H9 (cell line): ENCODE measurements at places on chromosomes 2 and 18.

- no peak overlapping the region for H3K27ac ChIP-seq
- H3K36me3 ChIP-seq, result peaks cover 20% of the 10 kb centered on the region
- H3K27me3 ChIP-seq, result no peaks in the 10 kb centered on the region
- DNase-seq, result no peak
Observed at GRCh38 chr2:85183076-85183475, 49.9 kb downstream of the TCF7L1 start.

- DNase-seq, result no peak
- H3K4me3 ChIP-seq, result no peak overlapping the region
- H3K36me3 ChIP-seq, result no peaks in the 10 kb centered on the region
- H3K4me1 ChIP-seq, result no peaks in the 10 kb centered on the region
- H3K27me3 ChIP-seq, result no peaks in the 10 kb centered on the region
- H3K27ac ChIP-seq, result no peak overlapping the region
Observed at GRCh38 chr18:68181956-68182355, 533.0 kb downstream of the TMX3 start.

DNA sequence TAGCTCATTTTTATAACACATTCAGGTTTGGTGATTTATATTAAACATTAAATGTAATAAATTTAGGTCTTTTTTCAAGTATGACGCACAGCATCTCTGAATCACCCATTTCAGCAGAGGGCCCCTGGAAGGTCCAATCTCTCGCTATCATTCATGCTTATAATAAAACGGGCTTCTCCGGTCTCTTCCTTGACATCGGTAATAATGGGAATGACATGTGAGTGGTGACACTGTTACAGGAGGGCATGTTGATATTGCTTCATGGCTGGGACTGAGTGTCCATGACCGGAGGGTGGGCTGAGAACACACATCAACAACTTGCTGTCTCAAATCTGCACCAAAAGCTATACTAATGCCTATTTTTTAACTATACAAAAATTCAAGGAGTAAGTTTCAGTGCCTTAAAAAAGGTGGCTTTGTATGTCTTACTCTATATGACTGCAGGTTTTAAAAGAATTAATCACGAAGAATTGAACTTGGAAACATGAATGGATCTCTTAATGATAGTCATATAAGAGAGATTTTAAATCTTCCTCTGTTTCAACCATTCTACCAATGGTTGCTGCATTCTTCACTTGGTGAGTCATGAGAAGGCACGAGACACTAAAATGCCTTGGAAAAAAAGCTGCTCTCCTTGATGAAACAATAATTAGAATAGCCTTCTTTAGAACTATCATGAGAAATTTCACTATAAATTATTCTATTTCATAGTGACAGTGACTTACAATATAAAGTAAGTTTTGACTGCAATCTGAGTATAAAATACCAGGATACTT lies 101.9 kb upstream of the NRP2 start:
- no peaks in the 10 kb centered on the region for H3K27me3 ChIP-seq
- H3K4me1 ChIP-seq, result no peaks in the 10 kb centered on the region
- H3K4me3 ChIP-seq, result no peak overlapping the region
- no peak overlapping the region for H3K27ac ChIP-seq

DNA sequence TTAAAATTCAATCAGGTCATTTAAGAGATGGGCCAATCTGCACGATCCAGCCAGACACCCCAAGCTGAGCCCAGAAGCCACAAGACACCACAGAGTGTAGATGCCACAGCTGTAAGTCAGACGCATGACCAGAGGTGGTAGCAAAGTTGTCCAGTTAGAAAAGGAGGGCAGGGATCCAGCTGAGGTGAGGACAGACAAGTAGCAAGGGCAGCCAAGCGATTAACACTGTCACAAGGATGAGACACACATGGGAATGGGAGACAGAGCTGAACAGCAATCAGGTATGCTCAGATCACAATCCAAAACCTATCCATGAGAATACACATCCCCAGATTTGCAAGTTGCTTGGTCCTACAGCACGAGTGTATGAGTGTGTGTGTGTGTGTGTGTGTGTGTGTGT lies 143.4 kb upstream of the STK17B start:
- H3K4me3 ChIP-seq, result no peak overlapping the region
- H3K27ac ChIP-seq, result no peak overlapping the region
- DNase-seq, result no peak

DNA sequence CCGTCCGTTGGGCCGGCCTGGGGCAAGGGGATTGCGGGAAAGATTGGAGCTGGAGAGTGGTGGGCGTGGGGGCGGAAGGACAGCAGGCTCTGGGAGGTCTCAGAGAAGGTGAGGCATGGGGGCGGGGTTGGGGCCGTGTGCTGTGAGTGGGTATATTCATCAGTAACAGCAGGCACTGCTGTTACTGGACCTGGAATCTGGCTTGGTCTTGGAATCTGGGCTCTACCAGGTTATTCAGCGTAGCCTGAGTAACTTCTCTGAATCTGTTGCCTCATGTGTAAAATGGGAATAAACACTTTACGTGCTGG lies 435 bp downstream of the RNF181 start:
- peak overlapping the region; percentile 99 for H3K4me3 ChIP-seq
- H3K36me3 ChIP-seq, result peaks cover 21% of the 10 kb centered on the region
- no peaks in the 10 kb centered on the region for H3K27me3 ChIP-seq
- H3K27ac ChIP-seq, result no peak overlapping the region
- no peaks in the 10 kb centered on the region for H3K4me1 ChIP-seq
- no peak for DNase-seq

DNA sequence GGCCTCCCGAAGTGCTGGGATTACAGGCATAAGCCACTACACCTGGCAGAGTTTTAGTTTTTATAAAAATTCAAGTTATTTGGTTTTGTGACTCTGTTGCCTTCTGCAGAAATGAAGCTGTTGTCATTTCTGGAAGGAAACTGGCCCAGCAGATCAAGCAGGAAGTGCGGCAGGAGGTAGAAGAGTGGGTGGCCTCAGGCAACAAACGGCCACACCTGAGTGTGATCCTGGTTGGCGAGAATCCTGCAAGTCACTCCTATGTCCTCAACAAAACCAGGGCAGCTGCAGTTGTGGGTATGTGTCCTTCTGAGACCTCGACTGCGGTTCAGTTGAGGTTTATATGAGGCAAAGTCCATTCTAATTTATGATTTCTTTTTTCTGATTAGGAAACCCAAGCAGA lies 7.2 kb downstream of the MTHFD2 start:
- H3K4me3 ChIP-seq, result no peak overlapping the region
- H3K27me3 ChIP-seq, result no peaks in the 10 kb centered on the region
- H3K4me1 ChIP-seq, result peaks cover 10% of the 10 kb centered on the region
- H3K36me3 ChIP-seq, result peaks cover 59% of the 10 kb centered on the region

DNA sequence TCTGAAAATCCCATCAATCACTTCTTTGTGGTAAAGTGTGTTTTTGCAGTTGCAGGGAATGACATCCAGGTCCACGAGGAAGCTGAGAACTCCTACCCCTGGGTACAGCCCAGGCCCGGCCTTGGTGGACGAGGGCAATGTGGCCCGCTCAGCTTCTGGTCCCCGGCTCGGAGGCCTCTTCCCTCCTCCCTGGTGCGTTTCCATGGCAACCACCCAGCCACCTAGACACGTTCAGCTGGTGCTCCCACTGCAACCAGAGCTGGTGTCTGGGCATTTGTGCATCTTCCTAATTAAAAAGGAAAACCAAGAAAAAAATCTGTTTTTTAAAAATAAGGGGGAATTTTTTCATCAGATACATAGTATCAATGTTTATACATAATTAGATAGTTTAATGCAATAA lies 603.6 kb upstream of the SALL3 start:
- no peaks in the 10 kb centered on the region for H3K4me1 ChIP-seq
- DNase-seq, result no peak
- H3K27me3 ChIP-seq, result no peaks in the 10 kb centered on the region
- H3K36me3 ChIP-seq, result no peaks in the 10 kb centered on the region
- no peak overlapping the region for H3K27ac ChIP-seq

GRCh38 chr2:189151906-189152305 lies 27.7 kb downstream of the COL5A2 start:
- no peak for DNase-seq
- H3K36me3 ChIP-seq, result no peaks in the 10 kb centered on the region
- H3K27ac ChIP-seq, result no peak overlapping the region
- H3K27me3 ChIP-seq, result no peaks in the 10 kb centered on the region
- H3K4me1 ChIP-seq, result peaks cover 3% of the 10 kb centered on the region; the same call in 1 of the 2 replicates

GRCh38 chr2:190789074-190790004 lies 91.3 kb upstream of the GLS start:
- H3K4me3 ChIP-seq, result no peak overlapping the region
- no peak for DNase-seq
- H3K4me1 ChIP-seq, result peaks cover 13% of the 10 kb centered on the region; the same call in 1 of the 2 replicates
- H3K36me3 ChIP-seq, result no peaks in the 10 kb centered on the region; the same call in 2 of the 3 replicates
- H3K27ac ChIP-seq, result no peak overlapping the region

DNA sequence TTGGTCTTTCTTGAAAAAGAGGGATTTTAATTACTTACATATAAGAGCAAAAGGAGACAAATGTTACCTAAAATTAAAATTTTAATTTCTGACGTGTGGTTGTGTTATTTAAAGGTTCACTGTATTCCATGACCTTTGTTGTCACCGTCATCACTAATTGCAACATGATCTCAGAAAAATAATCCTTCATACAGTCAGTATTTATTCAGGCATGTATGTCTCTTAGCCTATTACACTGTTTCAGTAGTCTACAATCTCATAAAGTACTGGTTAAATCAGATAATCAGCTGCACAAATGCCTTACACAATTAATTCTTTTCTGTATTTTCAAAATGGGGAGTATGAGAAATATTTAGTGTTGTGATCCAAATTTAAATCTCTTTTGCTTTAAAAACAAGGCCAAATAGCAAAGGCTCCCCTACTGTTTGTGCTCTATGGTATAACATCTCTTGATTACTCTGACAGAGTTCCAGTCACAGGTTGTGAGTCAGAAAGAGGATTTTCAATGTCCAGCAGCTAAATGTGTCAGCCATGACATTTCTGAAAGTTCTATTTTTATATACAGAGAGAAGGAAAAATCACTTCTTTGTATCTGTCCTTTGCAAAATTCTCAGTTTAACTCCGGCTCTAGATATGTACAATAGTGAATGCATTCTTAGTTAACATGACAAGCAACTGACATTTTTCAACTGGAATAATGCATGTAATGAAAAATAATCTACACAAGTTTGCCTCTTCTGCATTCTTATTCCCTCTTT lies 184.0 kb downstream of the FIGN start:
- no peak overlapping the region for H3K4me3 ChIP-seq
- H3K27ac ChIP-seq, result no peak overlapping the region
- no peaks in the 10 kb centered on the region for H3K36me3 ChIP-seq
- no peaks in the 10 kb centered on the region for H3K4me1 ChIP-seq
- H3K27me3 ChIP-seq, result no peaks in the 10 kb centered on the region

DNA sequence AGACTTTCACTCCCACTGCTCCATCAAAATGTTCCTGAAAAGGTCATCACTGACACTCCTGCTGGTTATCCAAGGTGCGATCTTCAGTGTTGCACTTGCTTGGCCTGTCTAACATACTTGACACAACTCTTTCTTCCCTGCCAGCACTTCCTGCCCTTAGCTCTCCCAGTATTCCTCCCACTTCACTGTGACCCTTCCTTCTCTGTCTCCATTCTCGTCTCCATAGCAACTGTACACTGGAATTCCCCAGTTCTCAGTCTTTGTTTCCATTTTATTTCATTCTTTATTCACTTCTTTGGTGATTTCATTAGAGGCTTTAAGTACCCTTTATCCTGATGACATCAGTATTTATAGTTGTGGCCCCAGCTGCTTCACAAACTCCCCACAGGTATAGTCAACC lies 333.0 kb downstream of the IRS1 start:
- H3K4me3 ChIP-seq, result no peak overlapping the region
- H3K36me3 ChIP-seq, result no peaks in the 10 kb centered on the region
- H3K27ac ChIP-seq, result no peak overlapping the region
- DNase-seq, result no peak
- no peaks in the 10 kb centered on the region for H3K4me1 ChIP-seq
- H3K27me3 ChIP-seq, result no peaks in the 10 kb centered on the region

- peak; percentile 73 for DNase-seq
Observed at GRCh38 chr18:13809531-13810255, 14.3 kb upstream of the MC5R start.

GRCh38 chr2:167595839-167596471 lies 651.4 kb downstream of the STK39 start:
- H3K4me3 ChIP-seq, result no peak overlapping the region
- DNase-seq, result no peak
- no peaks in the 10 kb centered on the region for H3K4me1 ChIP-seq
- H3K36me3 ChIP-seq, result peaks cover 11% of the 10 kb centered on the region
- no peak overlapping the region for H3K27ac ChIP-seq
- no peaks in the 10 kb centered on the region for H3K27me3 ChIP-seq
